AG04450 (cell line): ENCODE measurements at places on chromosomes 4 and X. TPM values are rescaled to one million over a fixed set of nuclear protein-coding genes. Genes with fewer than 3 reads are reported as not detected.

NUP62CL gene
- polyA plus RNA-seq: 0.05 TPM in 1 of 2 replicates, not detected in the other

SPP1 gene
- 0.29 and 0.69 TPM in 2 replicates for polyA plus RNA-seq

ENAM gene
- polyA plus RNA-seq: 0.05 and 0.14 TPM in 2 replicates

GPM6B gene
- polyA plus RNA-seq: 0.35 and 0.67 TPM in 2 replicates

CTAG1A gene
- not detected in 2 replicates for polyA plus RNA-seq

CT83 gene
- polyA plus RNA-seq: not detected in 2 replicates

RTL9 gene
- 0.12 and 0.37 TPM in 2 replicates for polyA plus RNA-seq

TLR10 gene
- not detected in 2 replicates for polyA plus RNA-seq

NEIL3 gene
- 2.1 and 3.7 TPM in 2 replicates for polyA plus RNA-seq

DNA sequence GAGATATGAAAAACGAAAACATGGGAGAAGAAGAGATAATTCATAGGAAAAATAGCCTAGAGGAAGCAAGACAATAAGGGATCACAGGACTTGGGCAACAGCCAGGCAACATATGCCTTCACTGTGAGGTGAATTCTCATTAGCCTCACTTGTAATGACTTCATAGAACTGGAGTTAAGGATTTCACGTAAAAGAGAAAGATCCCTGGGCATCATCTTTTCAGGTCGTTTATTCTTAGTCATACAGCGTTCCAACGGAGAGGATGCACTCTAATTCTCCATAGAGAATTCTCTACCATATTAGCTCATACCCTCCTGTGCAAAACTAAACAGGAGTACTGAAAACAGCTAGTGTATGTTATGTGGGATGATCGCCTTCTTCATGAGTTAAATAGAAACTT is 1.4 kb downstream of the PRKG2 start:
- no peak for DNase-seq

DNA sequence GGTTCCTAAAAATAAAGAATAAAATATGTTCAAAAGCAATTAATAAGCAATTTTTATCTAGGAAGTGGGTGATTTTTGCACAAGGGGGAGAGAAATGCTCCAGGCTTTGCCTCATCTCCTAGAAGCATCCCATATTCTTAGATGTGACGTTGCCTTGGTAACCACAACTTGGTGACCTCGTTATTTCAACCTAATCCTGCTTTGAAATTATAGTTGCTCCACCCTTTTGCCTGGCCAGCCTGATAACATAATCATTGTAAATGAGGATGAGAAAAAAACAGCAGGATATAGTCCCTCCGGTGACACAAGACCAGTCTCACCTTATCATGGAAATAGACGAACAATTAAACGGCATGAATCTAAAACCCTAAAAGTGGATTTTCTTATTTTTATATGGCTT is 194.4 kb downstream of the QDPR start:
- no peak for DNase-seq

DNA sequence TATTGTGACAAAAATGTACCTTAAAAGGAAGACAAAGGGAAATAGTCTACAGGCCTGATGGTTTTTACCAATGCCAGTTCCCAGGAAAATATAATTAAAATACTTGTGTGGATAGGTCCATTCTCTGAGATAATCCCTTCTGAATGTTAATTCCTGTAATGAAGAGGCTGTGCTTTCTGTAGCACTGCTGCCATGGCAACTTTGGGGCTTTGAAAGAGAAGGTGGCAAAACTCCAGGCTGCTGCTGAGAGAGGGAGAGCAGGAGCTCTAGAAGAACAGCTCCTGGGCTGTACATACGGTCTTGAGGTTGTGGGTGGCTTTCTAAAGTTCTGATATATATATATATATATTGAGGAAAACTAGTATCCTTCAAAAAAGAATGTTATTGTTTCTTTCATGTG is 125.4 kb downstream of the PDLIM5 start:
- no peak for DNase-seq

- no peak for DNase-seq
Measured at GRCh38 chrX:133248177-133248576, 30.0 kb upstream of the TFDP3 start.

- no peak for DNase-seq
Measured at GRCh38 chr4:140253556-140254027, 99.6 kb upstream of the MAML3 start.

DNA sequence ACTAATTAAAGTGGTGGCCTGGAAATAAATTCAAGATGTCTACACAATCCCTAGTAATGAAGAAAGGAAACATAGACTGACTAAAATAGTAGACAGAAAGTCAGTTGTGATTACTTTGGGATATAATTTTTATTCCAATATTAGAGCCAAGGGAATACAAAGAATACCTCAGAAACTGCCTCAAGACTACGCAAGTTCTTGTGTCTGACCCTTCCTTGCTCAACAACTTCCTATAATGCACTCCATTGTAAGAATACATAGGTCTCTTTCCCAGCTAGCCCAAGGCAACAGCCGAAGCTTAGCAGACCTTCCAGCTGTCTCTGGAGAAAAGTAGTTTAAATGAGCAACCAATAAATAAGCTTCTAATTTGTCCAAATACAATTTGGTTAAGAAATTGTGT is 315.9 kb downstream of the IQCM start:
- DNase-seq: no peak

- DNase-seq: no peak
Measured at GRCh38 chrX:130758072-130758471, 144.9 kb downstream of the ENOX2 start.

GRCh38 chr4:168815379-168816345 is 194.4 kb downstream of the CBR4 start:
- peak; percentile 86 for DNase-seq

DNA sequence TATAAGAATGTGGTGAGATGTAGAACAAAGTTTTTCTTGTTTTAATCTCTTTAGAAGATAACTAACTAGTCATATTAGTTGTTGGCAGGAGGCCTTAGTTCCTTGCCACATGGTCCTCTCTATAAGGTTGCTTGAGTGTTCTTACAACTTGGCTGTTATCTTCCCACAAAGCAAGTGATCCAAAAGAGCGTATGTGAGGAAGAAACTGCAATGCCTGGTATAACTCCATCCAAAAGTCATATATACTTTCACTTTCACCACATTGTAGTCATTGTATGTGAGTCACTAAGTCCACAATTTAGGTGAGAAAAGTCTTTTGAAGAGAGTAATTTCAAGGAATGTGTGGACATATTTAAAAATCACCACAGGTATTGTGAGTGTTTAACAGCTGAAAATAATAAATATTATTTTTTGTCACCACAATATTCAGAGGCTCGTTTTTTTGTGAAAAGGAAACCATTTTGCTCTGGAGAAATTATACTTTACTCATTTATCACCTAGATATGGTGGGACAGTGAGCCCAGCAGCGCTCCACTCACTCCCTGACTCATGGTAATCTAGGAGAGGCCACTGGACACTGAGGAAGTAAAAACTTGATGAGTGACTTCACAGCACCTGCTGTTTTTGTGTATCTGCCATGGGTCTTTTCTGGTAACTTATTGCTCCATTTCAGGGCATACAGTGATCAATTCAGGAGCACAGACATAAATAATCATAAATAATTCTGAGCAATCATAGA is 369.4 kb upstream of the NDST3 start:
- DNase-seq: no peak

DNA sequence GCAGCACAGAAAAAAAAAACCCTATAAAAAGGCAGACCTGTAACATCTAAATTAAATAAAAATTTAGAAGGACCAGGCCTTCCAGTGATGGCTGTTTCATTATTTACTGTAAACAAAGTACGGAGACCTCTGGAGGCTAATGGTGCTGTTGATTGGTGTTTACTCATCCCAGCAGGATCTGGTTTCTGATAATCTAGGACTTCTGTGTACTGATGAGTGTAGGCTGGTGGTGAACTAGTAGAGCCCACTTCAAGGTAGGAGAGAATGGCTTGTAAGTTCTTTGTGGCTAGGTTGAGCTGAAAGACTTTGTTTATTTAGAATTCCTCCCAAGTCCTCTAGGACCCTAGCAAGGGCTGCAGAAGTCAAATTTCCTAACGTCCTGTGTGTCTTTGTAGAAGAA is 398.1 kb upstream of the PITX2 start:
- no peak for DNase-seq

DNA sequence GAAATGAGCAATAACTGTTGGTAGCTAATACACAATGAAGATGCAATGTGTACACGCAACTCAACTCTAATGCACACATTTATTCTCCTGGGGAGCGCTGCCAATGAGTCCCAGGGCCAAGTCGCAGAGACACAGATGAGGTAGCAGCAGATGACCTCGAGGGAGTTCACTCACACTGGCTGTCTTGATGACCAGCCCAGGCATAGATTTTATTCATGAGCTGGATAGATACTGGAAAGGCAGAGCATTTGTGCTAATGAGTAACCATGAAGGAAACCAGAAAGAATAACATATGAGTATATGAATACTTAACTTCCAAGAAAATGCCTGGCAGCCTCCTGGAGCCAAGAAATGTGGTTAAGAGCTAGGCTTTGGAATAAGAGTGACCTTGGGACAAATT is 42.3 kb downstream of the RASL11B start:
- no peak for DNase-seq

DNA sequence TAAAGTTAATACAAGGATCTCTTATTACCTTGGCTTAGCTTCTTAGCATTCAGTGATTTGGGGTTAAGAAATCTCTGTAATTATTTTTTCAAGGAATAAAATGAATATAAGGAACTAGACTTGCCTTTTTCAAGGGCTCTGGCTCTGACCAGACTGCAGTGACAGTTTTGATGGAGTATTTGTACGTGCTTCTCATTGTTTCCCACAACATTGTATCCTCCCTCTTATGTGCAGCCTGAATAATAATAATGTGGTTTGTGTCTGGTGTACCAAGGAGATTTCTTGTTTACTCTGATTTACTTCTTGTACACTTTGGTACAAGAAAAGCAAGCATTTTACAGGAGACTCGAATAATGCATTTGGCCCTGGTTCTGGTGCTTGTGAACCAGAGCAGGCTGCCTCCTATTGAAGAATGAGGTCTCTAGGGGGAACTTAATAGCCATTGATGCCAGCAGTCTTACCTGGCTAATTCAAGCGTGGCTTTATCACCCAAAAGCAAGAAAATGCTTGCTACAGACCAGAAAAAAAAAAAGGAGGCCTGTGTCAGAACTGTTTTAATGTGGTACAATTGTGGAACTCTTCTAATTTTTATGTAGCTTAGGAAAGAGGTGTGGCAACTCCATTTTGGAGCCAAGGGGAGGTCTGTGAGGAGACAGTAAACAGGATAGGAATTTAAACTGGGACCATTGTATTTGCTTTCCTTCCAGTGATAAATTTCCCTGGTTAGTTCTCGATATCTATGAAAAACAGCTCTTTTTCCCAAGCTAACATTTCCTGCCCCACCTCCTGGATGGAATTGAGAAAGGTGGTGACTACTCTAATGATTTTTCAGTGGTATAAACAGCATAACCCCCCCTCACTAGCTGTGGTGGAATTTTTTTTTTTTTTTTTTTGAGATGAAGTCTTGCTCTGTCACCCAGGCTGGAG is 5.6 kb downstream of the OTC start:
- no peak for DNase-seq

DNA sequence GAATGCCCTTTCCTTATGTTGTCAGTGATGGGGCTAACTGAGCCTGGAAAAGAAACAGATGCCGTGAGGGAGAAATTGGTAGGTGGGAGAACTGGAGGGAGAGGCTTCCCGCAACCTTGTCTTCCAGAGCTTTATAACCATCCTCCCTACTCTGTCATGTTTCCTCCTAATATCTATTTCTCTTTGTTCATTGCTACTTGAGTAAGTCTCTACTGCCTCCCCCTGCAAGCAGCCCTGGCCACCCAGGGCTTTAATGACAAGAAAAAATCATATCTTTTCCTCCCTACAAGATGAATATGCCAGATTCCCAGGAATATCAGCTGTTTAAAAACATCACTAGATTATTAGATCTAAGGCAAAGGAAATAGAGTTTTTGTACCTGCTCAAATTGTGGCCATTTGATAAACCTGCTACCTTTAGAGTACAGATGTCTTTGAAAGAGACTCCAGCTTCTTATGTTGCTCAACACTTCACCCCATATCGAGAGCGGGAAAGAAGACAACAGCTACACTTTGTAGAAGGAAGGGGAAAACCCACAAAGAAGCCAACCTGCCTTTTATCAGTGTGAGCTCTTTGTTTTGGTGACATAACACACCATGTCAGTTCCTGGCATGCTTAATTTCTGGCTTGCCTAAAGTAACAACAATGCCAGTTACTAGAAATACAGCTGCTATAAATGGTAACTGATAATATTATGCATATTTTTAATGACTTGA is 186.6 kb upstream of the LEF1 start:
- DNase-seq: no peak

GRCh38 chr4:48184882-48185281 is 50.8 kb upstream of the TXK start:
- no peak for DNase-seq

GRCh38 chrX:131789664-131790063 is 233.4 kb upstream of the STK26 start:
- DNase-seq: no peak

DNA sequence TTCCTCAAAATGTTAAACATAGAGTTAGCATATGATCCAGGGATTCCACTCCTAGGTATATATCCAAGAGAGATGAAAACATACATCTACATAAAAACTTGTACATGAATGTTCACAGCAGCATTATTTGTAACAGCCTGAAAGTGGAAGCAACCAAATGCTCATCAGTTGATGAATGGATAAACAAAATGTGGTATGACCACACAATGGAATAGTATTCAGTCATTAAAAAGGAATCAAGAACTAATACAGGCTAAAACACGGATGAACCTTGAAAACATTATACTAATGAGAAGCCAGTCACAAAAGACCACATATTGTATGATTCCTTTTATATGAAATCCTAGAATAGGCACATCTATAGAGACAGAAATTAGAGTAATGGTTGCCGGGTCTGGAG is 42.7 kb upstream of the IQSEC2 start:
- DNase-seq: no peak
